DMS153 (cell line): ENCODE measurements at places on chromosomes 3 and 15.

DNA sequence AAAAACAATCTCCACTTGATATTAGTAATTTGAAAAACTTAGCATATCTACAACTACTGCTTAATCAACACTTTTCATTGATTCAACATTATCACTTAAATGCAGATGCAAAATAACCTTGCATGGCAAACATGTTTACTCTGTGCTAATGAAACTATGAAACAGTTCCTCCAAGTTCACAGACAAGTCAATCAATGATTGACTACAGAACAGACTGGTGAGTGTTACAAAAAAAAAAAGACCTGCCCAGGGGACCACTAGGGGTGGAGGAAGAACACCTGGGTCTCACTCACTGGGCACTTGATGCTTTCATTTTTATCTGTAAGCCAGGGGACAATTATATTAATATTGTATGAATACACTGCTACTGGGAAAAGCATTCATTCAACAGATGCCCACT is 4.3 kb upstream of the NR2C2 start:
- DNase-seq: no peak

DNA sequence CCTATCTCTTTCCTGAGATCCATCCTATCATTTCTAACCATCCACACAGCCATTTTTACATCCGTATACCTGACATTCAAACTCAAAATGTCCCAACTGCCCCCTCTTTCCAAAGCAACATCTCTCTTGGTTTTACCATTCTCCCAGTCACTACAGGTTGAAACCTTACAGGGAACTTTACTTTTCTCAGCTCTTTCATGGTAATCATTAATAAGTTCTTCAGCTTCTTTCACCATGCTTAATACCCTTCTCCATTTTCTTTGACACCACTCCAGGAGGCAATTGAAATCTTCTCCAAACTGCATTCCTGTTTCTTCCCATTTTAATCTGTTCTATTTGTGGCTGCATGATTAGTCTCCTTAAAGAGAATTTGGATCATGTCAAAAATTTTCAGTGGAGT is 352.5 kb downstream of the GAP43 start:
- DNase-seq: no peak

- DNase-seq: no peak
These were observed 267.0 kb upstream of the CFAP20DC start for GRCh38 chr3:59316688-59317275.

DNA sequence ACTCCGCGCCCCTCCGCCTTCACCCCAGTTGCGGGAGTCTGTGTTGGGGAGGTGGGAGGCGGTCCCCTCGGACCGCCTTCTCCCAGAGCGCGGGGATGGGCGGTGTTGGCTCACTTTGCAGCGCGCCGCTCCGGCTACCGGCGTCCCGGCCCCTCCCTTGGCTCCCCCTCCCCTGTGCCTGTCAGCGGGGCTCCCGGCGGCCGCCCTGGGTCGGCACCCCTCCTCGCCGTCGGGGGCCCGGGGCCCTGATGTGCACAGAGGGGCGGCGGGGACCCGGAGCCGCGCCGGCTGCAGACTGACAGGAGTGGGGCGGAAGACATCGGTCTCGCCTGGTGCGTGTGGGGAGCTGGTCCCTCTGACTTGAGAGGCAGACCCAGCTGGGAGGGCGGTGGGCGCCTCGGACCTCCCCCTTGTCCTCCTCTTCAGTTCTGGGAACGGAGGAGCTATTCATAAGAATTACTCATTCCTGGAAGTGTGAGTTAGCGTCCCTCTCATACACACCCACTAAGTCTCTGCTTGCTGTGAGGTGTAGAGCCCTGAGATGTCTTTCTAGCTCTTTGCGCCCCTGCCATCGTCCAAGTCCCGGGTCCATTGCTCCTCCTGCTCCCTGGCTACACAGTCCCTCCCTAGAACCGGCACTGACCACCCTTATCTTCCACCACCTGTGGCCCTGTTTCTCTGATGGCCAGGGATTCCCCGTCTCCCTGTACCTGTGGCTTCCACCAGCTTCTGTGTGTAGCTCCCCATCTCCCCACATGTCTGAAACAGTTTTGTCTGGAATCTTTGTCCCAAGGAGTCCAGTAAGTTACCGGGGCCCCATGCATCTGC is 42.3 kb upstream of the ROPN1 start:
- DNase-seq: no peak

GRCh38 chr3:130712718-130713423 is 33.8 kb downstream of the PIK3R4 start:
- DNase-seq: no peak

- DNase-seq: no peak
These were observed 91.4 kb upstream of the RPL32 start for GRCh38 chr3:12932754-12933153.

- DNase-seq: no peak
These were observed 41.8 kb downstream of the IFT122 start for GRCh38 chr3:129481766-129482332.
